ENCODE measurements at places on chromosomes 2 and 18.
A peak's percentile ranks its signal among the peaks of the same experiment; 100 is the strongest.

GRCh38 chr2:860259-860855 is 90.3 kb upstream of the SNTG2 start:
- DNase-seq: no peak

GRCh38 chr2:70258532-70258875 is 567 bp downstream of the PCYOX1 start:
- peak; percentile 60 for DNase-seq

GRCh38 chr2:63053889-63054602 is 3.4 kb downstream of the OTX1 start:
- no peak for DNase-seq

GRCh38 chr2:178295906-178296305 is 101.6 kb downstream of the OSBPL6 start:
- no peak for DNase-seq

- no peak for DNase-seq
These were observed 35.1 kb upstream of the MTX2 start for GRCh38 chr2:176234156-176234555.

DNA sequence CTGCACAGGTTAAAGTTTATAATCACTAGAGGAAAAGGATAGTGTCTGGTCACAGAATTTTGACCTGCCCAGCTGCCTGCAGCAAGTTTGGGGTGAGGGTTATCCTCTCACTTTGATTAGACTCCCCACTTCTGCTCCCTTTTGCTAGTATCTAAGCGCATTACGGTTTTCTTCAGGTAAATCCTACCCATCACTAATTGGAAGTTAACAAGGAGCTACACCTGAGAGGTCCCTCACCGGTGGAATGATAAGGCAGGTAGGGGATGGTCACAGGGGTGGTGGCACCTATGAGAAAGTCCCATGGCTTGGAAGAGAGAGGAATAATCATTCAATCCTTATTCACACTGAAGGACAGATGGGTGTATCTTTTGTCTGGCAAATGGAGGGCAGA is 7.6 kb downstream of the BCL2 start:
- no peak for DNase-seq

- no peak for DNase-seq
These were observed 129.8 kb upstream of the ARL4C start for GRCh38 chr2:234626566-234627130.

Data from fibroblast of gingiva (primary cell).